Stimulated activated CD4-positive, alpha-beta T cell treated with anti-CD3 and anti-CD28 coated beads, Interleukin-12 subunit alpha, Interleukin-12 subunit beta, amount 100 ng/mL, for 48 hours (primary cell): ENCODE measurements at places on chromosomes 7 and 10.

DNA sequence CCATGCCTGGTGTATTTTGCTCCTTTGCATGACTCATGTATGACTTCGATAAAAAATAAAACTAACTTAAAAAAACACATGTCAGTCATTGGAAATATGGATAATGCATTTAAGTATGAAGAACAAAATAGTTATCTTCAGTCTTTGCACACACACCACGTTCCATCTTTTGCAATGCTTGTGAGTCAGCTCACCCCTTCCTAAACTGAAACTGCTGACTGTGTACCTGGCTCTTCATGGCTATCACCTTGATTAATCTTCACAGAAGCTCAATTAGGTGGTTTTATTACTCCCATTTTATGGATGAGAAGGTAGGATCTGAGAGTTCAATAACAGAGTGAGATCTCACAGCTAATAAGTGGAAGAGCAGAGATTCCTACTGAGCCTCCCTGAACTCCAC, 79.5 kb downstream of the CARD11 start:
- DNase-seq: no peak

GRCh38 chr7:70466725-70467364, 665.1 kb upstream of the GALNT17 start:
- DNase-seq: no peak

- DNase-seq: no peak
Measured at GRCh38 chr7:128831994-128832879, 2.0 kb downstream of the FLNC start.

- DNase-seq: no peak
Measured at GRCh38 chr7:143379611-143380259, 1.4 kb upstream of the ZYX start.

DNA sequence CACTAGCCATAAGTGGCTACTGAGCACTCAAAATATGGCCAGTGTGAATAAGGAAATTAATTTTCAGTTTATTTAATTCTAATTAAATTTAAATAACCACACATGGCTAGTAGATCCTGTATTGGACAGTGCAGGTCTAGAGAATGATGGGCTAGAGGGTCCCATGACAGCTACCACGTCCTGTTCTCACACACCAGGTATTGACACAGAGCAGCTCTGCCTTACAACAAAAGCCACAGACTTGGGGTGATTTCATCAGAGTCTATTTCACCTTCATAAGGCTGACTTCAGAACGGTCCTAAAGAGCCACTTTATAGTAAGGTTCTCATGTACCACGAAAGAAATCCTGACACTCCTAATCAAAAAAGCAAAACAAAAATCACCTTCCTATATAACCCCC, 111.3 kb downstream of the UBE2H start:
- no peak for DNase-seq

DNA sequence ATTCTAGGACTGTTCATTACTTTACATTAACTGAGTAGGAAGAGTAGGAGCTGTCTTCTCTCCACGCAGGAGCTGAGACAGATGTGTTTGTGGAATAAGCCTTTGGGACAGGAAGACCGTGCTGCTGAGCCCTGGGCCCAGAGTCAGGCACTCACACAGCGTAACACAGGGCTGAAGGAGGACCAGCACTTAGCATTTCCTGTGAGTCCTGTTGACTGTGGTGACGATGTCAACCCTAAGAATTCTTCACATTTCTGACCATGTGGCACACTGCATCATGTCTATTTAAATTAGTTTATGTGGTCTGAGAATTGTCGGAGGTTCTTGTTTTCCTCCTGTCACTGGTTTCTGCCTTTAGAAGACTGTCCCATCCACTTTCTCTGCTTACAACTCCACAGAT, 117.2 kb downstream of the PIP4K2A start:
- DNase-seq: no peak

DNA sequence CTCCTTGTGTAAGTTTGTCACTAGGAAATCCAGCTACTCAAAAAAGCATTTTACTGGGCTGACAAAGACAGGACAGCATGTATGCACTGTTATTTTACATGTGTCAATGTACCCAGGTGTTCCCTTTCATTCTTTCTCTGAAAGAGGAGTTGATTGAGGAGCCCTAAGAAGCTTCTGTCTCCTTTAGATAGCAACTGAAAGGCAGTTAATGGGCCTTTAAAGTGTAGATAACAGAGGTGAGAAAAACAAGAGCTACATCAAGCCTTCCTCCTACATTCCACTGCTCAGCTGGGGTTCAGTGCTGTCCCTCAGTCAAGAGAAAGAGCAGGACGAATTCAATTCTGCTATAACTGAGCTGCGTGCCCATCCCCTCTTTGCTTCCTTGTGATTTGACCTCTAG, 12.8 kb upstream of the WIPF3 start:
- DNase-seq: no peak

GRCh38 chr7:51340029-51340838, 23.6 kb upstream of the COBL start:
- no peak for DNase-seq

- no peak for DNase-seq
Measured at GRCh38 chr10:76178532-76179292, 747.3 kb downstream of the LRMDA start.

DNA sequence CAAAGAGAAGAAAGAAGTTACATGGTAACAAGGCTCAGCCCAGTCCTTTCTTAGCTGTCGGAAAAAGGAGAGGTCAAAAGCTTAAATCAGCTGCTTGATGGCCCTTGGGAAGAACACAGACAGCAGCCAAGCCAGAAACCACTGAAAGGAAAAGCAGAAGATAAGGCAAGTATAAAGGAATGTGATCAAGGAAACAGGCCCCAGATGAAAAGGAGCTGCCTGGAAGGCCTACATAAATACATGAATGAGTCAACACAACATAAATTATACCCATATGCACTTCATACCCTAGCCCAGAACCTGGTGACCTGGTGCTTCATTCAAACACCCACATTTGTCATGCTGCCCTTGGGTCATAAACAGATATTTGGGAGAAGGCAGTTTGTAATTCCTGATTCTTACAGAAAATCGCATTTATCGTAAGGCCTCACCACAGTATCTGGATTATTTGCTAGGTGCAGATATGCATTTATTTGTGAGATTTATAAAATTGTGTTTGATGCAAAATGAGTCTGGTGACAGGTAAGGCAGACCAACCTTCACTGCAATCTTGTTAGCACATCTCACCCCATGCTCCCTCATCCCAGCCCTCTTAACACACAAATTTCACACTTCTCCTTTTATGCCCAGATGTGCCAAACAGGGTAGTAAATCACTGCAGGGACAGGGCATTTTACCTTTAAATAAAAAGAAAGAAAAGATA, 94.9 kb upstream of the KCNIP2 start:
- DNase-seq: no peak

GRCh38 chr10:15606377-15606776, 113.3 kb downstream of the ITGA8 start:
- DNase-seq: no peak

DNA sequence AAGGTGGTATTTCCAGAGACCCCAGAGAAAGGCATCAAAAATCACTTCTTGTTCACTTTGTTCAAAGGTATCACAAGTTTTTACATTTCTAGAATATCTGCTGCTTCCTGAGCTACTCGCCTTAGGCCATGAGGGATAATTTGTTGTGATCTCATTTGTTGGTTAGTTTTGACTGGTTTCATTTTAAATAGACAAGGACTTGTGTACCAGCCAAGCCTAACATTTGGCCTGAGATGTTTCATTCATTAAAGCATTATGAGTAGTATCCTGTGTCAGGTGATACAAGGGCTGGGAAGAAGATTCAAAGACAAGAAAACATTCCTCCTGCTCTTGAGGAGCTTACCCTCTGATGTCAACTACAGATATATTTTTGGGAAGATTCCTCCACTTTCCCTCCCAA, 170.3 kb upstream of the FAM171A1 start:
- no peak for DNase-seq

- DNase-seq: no peak
Measured at GRCh38 chr10:116654816-116655215, 34.1 kb downstream of the PNLIPRP2 start.

- no peak for DNase-seq
Measured at GRCh38 chr10:71448146-71448545, 51.4 kb downstream of the CDH23 start.

- DNase-seq: no peak
Measured at GRCh38 chr10:16381083-16381482, 55.7 kb upstream of the PTER start.
